ENCODE measurements at places on chromosomes 1 and 21. TPM values are rescaled to one million over a fixed set of nuclear protein-coding genes. Genes with fewer than 3 reads are reported as not detected.

The SLC45A3 gene
- polyA plus RNA-seq = 1.9 TPM

The ZBTB7B gene
- 7.7 TPM for polyA plus RNA-seq

The LCA5L gene
- not detected for polyA plus RNA-seq

The RGS8 gene
- polyA plus RNA-seq = not detected

The AADACL4 gene
- not detected for polyA plus RNA-seq

The KIF26B gene
- polyA plus RNA-seq = 0.29 TPM

The GUCA2A gene
- not detected for polyA plus RNA-seq

The CCDC190 gene
- not detected for polyA plus RNA-seq

The PDE4B gene
- polyA plus RNA-seq = 84.3 TPM

The NTMT2 gene
- polyA plus RNA-seq = not detected

The UBE4B gene
- 9.0 TPM for polyA plus RNA-seq

The RIMKLA gene
- not detected for polyA plus RNA-seq

The LHX4 gene
- polyA plus RNA-seq = 0.25 TPM

The LCE6A gene
- polyA plus RNA-seq = not detected

The ELAVL4 gene
- not detected for polyA plus RNA-seq

The S100A16 gene
- polyA plus RNA-seq = not detected

The WNT3A gene
- not detected for polyA plus RNA-seq

The TMEM79 gene
- polyA plus RNA-seq = 9.3 TPM

The RUNX1 gene
- 9.2 TPM for polyA plus RNA-seq

The MCM3AP gene
- polyA plus RNA-seq = 48.5 TPM

The NBPF4 gene
- polyA plus RNA-seq = 0.38 TPM

The CD1B gene
- not detected for polyA plus RNA-seq

The RNF19B gene
- polyA plus RNA-seq = 2.6 TPM

The STUM gene
- not detected for polyA plus RNA-seq

The HNRNPR gene
- 164 TPM for polyA plus RNA-seq

The UMODL1 gene
- polyA plus RNA-seq = 0.05 TPM

The ZNF697 gene
- not detected for polyA plus RNA-seq

The CFHR1 gene
- polyA plus RNA-seq = not detected

The CA6 gene
- not detected for polyA plus RNA-seq

The ACTA1 gene
- not detected for polyA plus RNA-seq

The NPL gene
- polyA plus RNA-seq = 4.8 TPM

The VASH2 gene
- not detected for polyA plus RNA-seq

The CD53 gene
- 1,279 TPM for polyA plus RNA-seq

The MRPL24 gene
- 93.7 TPM for polyA plus RNA-seq

The TBX19 gene
- polyA plus RNA-seq = 2.5 TPM

The CCT3 gene
- 172 TPM for polyA plus RNA-seq
